K562 (cell line): ENCODE measurements at places on chromosomes 2 and 18.

GRCh38 chr18:10727477-10727876, 201.7 kb downstream of the NAPG start:
- DNase-seq, result no peak

DNA sequence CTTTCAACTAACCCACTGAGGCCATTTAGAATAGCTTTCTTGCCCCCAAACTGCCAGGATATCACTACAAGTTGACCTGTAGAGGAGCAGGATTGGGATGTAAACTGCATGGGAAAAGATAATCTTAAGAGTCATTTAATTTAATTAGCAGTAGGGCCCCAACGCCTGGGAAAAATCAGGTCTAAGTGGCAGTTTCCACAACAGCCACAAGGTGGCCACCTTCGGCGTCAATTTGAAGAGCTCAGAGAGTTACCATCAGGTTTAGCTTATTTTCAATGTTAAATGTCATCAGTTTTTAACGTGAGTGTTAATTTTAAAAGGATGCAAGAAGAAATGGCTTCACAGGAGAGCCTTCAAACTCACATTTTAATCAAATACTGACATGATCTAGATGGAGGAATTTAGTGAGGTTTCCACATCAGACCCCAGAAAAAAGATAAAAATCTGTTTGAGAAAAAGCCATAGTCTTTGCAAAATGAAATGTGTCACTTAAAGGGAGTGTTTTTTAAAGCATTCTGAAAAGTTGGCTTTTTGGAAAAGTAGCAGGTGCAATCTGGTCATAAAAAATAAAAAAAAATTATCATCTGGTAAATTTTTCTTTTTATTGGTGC, 77.3 kb upstream of the UPP2 start:
- peak; percentile 56 for DNase-seq

GRCh38 chr18:61998335-61998734, 105.5 kb upstream of the RNF152 start:
- no peak for DNase-seq

- DNase-seq, result peak; percentile 80
These were observed 28.1 kb upstream of the SATB2 start for GRCh38 chr2:199485732-199486335.

GRCh38 chr18:13165636-13166423, 52.7 kb upstream of the LDLRAD4 start:
- no peak for DNase-seq

DNA sequence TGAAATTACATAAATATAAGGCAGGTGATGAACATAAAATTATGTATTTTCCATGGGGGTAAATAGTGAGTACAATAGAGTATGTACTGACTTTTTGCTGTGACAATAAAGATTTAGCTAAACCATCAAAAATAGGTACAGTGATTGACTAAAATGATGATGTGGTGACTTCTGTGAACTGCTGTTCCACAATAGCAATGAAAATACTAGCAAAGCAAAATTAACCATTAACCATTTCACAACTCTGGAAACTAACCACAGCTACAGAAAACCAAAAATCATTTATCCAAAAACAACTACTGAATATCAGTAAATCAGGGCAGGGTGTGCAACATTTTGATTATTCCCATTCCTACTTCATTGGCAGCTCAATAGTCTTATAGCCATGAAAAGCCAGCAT, 161.4 kb upstream of the GYPC start:
- DNase-seq, result no peak

DNA sequence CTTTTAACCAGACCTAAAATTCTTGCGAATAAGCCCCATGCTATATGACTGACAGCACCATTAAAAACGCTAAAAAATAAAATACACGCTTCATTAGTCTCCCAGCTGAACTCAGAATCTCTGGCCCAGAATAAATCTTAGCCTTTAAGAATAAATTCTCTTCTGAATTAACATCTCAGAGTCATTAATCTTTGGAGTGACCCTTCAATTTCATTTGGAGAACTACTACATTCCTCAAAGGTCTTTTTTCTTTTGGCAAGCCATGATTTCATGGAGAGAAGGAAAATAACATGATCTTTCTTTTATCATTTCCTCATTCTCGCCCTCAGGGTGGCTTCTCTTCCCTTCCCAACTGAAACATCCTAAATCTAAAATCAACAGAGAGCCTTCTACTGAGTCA, 259.0 kb downstream of the AFF3 start:
- no peak for DNase-seq

DNA sequence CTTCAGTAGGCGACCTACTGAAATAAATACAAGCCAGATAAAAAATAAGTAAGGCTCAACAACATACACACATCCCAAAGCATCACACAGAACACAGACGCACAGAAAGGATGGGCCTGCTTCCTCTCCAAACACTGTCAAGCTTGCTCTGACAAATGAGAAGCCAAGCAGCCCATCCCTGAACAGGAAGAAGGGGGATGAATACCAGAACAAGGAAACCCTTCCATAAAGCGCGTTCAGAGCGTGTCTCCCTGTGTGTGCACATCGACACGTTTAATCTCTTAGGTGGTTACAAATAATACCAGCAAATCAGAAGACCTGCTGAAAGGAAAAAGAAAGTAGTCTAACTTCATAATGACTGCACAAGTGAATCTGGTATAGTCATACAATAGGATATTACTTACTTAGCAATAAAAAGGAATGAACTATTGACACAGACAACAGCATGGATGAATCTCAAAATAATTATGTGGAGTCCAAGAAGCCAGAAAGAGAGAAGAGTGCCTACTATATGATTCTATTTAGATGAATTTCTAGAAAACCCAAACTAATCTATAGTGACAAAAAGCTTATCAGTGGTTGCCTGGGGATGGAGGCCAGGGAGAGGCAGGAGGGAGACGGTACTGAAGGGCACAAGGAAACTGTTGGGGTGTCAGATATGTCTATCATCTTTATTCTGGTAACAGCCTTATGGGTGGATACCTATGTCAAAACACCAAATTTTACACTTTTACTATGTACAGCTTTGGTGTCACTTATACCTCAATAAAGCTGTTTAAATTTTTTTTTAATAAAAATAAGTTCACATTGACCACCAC, 26.8 kb downstream of the MBOAT2 start:
- peak; percentile 49 for DNase-seq

GRCh38 chr2:68662466-68662865, 19.1 kb downstream of the PROKR1 start:
- DNase-seq, result no peak

DNA sequence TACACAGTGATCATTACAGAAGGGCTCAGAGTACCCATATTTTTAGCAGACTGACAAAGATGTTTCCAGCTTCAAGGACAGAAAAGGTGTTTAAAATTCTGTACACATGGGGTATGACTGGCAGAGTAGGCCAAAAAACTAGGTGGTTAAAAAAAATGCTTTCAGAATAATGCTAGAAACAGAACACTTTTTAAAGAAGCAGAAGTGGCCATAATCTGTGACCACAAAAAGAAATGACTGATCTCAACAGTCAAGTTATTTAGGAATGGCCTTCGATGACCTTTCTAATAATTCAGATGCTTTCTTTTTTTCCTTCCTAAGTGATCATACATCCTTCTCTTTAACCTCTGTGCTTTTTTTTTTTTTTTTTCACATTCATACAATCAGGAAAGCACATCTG, 4.1 kb upstream of the AQP4 start:
- no peak for DNase-seq

- DNase-seq, result no peak
These were observed 77.3 kb downstream of the XDH start for GRCh38 chr2:31337197-31337596.

DNA sequence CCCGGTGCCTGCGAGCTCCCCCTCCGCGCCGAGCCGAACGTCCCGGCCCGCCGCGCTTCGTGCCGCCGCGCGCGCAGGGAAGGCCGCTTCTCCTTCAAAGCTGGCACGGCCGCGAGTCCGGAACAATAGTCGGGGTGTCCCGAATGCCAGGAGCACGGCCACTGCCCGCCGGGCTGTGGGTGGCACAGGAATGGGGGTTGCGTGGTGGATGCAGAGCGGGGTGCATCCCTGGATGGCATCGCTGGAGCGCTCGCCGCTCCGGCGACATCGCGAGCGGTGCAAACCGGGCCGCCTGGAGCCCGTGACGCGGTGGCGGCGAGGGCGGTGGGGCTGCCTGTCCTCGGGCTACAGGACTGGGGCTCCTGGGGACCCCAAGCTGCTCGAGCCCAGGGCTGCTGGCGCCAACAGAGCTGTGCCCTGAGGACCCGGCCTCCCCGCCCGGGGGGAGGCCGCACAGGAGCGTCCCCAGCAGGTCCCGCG, 1.1 kb upstream of the SATB2 start:
- no peak for DNase-seq

DNA sequence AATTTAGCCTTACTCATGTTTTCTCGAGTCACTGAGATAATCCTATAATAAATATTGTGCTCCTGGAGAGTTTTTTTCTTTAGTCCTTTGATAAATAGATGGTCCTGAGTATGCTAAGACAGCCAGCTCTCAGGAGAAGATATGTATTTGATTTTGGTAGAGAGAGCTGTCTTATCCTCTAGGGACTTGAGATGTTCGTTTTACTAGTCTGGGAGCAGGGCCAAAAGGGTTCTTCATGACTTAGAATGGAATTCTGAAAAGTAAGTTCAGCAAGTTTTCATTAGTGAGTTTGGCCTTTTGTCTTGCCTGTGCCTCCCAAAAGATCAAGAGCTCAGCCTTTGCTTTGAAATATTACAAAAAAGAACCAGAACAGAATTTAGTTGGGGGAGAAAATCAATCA, 246.7 kb downstream of the BABAM2 start:
- DNase-seq, result no peak

GRCh38 chr18:25814841-25815458, 275.5 kb downstream of the SS18 start:
- no peak for DNase-seq

- no peak for DNase-seq
These were observed 13.3 kb upstream of the MSH2 start for GRCh38 chr2:47389692-47390091.

GRCh38 chr2:234050455-234051135, at the start of gene SPP2:
SPP2 (plus strand) TSS chr2:234050702; CDS start chr2:234050787, 85 bp downstream.
- no peak for DNase-seq

- peak; percentile 25 for DNase-seq
These were observed 28.6 kb downstream of the PCBP1 start for GRCh38 chr2:70115646-70116442.

- no peak for DNase-seq
These were observed 120.8 kb downstream of the BABAM2 start for GRCh38 chr2:28011322-28011737.

DNA sequence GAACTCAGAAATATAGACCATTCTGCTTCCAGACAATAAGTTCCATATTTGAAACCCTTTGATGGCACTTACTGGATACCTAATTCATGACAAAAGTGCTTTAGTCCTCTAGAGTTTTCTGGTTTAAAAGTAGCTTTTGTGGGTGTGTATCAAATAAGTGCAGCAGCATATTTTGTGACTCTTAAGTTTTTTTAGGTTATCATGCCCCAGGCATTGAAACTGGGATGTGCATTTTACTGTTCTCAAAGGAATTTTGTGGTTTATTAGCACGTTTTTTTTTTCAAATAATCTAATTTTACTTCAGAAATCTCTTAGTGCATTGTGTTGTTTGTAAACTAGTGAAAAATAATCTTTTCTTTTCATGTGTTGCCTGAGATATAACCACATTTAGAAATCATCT, 1.5 kb downstream of the XRCC5 start:
- no peak for DNase-seq

DNA sequence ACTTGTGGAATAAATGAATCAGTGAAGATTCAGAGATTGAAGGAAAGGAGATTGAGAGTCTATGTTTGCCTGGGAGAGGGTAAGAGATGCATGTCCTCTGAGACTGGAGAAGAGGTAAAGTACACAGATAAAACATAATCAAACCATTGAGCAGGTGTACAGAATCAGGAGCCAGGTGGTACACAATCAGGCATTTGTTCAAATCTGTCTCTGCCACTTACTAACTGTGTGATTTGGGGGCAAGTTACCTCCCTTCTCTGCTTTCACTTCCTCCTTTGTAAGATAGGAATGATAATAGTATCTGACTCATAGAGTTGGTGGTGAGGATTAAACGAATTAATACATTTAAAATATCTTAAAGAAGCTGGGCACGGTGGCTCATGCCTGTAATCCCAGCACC, 94.0 kb downstream of the CDK15 start:
- no peak for DNase-seq

- DNase-seq, result no peak
These were observed 229.8 kb upstream of the HS6ST1 start for GRCh38 chr2:128548461-128548891.

GRCh38 chr2:120673571-120674061, 62.1 kb upstream of the GLI2 start:
- no peak for DNase-seq

DNA sequence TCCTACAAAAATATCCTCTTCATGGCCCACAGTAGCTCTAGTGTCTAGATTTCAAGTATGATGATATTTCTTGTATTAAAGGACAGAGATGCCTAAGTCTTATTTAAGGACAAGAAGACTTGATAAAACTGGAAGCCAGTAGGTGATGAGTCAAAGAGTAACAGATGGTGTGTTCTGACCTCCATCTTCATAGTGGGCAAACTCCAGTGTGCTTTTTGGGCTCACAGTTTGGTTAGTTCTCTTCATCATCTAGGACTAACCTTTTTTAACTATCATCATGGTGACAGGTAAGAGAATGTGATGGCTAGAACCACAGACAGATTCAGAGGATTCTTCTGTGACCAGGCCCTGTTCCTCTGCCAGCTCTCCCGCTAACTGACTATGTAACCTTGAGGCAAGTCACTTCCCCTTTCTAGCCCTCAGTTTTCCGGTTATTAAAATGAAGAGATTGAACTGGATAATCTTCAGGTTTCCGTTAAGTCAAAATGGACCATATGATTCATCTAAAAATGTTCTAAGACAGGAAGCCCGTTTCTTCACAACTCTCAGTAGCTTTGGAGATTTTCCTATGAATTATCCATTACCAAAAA, 140.3 kb upstream of the RASGRP3 start:
- no peak for DNase-seq

DNA sequence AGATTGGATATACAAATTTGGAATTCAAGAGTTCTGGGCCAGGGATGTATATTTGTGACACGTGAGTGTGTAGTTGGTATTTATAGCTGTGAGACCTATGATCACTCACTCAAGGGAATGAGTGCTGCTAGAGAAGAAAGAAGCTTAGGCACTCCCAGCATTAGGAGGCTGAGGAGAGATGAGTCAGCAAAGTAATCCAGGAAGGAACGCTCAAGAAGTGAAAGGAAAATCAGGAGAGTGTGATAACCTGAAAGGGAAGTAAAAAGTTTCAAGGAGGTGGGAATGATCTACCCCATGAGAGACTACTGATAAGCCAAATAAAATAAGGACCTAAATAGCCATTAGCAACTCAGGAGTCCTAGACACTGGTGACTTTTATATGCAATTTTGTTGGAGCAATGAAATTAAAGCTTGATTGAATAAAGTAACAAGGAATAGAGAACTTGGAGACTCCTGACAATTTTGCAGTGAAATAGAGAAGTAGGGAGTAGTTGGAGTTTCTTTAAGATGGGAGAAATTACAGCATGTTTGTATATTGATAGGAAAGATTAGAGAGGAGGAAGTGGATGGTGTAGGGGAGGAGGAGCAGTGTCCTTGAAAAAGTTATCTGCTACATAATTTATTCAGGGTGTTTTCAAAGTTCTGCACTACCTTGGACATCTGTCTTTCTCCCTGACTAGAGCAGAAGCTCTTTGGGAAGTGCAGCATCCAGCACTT, 89.9 kb downstream of the UBE2E3 start:
- peak; percentile 40 for DNase-seq

GRCh38 chr2:20157193-20157891, 67.6 kb downstream of the SDC1 start:
- DNase-seq, result no peak

GRCh38 chr2:37973615-37974353, 48.7 kb downstream of the RMDN2 start:
- no peak for DNase-seq

- no peak for DNase-seq
These were observed 87.4 kb downstream of the ADAM23 start for GRCh38 chr2:206530727-206531126.

- DNase-seq, result no peak
These were observed 700.2 kb downstream of the EPHA4 start for GRCh38 chr2:220871909-220872308.
